ENCODE measurements at places on chromosomes 2 and 18.

DNA sequence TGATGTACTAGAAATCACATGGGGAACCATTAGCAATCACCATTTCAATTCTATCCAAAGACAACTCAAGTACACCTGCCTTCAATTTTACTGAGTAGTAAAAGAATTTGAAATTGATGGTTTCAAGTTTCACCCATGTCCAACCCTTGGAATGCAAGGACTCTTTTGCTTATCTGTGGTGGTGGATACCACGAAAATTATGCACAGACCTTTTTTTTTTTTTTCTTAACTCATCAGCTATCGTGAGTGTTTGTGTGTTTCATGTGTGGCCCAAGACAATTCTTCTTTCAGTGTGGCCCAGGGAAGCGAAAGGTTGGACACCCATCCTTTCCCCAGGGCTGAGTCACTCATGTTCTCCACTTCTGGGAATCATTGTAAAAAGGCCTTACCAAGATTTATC, 23.1 kb downstream of the ID2 start:
- no peak for DNase-seq

DNA sequence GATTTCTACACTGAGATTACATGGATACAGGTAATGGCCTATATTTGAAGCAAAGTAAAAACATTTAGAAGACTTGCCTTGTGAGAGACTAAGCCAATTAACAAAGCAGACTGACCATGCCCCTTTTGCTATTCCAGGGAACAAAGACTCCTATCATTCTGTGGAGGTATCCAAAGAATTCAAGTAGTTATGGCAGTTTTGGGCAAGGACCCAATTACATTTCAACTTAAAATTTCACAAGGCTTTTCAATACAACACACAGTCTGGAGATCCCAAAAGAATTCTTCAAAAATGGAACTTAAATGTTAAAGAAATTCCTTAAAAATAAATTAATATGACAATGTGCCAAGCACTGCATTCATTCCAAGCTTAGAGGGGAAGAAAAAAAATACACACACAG, 109.2 kb upstream of the CHRNA1 start:
- peak; percentile 71 for DNase-seq

- DNase-seq, result peak; percentile 92
Observed at GRCh38 chr2:226652369-226652768, 147.3 kb downstream of the IRS1 start.

DNA sequence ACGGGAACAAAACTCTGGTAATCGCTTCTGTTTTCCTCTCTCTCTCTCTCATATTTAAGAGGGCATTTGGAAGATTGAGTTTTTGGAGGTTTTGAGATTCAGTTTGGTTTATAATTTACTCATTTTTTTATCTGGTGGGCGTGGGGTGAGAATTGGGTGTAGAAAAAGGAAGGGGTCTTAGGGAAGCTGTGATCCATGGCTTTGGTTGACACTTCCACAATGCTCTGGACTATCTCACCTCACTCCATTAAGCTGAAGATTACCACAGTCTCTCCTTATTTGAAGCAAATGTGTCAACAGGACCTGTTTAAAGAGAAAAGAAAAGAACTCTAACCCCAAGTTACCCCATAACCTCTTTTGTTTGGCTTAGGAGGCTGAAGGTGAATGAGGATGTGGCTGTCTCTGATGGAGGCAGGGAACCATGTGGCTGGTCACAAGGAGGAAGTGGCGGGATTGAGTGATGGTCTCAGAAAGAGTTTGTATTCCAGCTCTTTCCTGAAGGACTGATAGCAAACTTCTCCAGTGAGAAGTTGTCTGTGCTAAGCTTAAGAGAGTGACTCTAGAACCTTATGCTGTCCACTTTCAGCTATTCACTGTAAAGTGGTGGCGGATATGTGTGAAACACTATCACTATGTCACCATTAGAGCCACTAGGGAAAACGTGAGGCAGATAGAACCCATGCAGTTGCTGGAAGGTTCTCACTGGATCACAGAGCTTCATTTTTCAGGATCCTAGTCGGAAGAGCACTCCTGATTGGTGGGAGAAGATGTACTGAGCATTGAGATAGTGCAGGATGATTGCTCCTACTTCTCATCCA, 934 bp downstream of the ZNF804A start:
- peak; percentile 26 for DNase-seq

All from fibroblast of pulmonary artery (primary cell).